Kidney (tissue), 22 donors: ENCODE measurements at places on chromosomes 2 and 18.

GRCh38 chr2:14189929-14190328, 442.6 kb upstream of the LRATD1 start:
- no peak overlapping the region for H3K4me3 ChIP-seq
- no peak overlapping the region for H3K27ac ChIP-seq
- DNase-seq = no peak
- no peaks in the 10 kb centered on the region for H3K36me3 ChIP-seq

DNA sequence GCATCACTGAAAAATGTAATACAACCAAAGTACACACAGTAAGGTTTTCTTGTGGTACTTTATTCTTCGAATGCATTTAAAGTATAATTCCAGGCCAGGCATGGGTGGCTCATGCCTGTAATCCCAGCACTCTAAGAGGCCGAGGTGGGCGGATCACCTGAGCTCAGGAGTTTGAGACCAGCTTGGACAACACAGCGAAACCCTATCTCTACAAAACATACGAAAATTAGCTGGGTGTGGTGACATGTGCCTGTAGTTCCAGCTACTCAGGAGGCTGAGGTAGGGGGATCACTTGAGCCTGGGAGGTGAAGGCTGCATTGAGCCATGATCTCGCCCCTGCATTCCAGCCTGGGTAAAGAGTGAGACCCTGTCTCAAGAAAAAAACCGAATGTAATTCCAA, 3.9 kb upstream of the TTC39C start:
- H3K27me3 ChIP-seq = no peaks in the 10 kb centered on the region
- DNase-seq = no peak
- no peak overlapping the region for H3K27ac ChIP-seq
- H3K4me1 ChIP-seq = no peaks in the 10 kb centered on the region
- H3K4me3 ChIP-seq = no peak overlapping the region

GRCh38 chr18:3111523-3112240, 98.7 kb upstream of the LPIN2 start:
- DNase-seq = no peak
- no peaks in the 10 kb centered on the region for H3K27me3 ChIP-seq
- no peaks in the 10 kb centered on the region for H3K4me1 ChIP-seq
- no peak overlapping the region for H3K27ac ChIP-seq

GRCh38 chr2:134468164-134468563, 214.3 kb downstream of the MGAT5 start:
- no peaks in the 10 kb centered on the region for H3K4me1 ChIP-seq
- no peak overlapping the region for H3K27ac ChIP-seq
- no peak for DNase-seq
- H3K4me3 ChIP-seq = no peak overlapping the region
- no peaks in the 10 kb centered on the region for H3K27me3 ChIP-seq
- no peaks in the 10 kb centered on the region for H3K36me3 ChIP-seq

- H3K4me3 ChIP-seq = peak overlapping the region; percentile 91
- peak; percentile 31 for DNase-seq
- peaks cover 7% of the 10 kb centered on the region for H3K4me1 ChIP-seq
- peak overlapping the region; percentile 79 for H3K27ac ChIP-seq
These were observed 780 bp downstream of the HTRA2 start for GRCh38 chr2:74530239-74531187.

GRCh38 chr2:31812051-31812798, 198.6 kb downstream of the MEMO1 start:
- DNase-seq = no peak
- H3K4me3 ChIP-seq = no peak overlapping the region
- no peaks in the 10 kb centered on the region for H3K4me1 ChIP-seq
- H3K27ac ChIP-seq = no peak overlapping the region
- no peaks in the 10 kb centered on the region for H3K36me3 ChIP-seq
- no peaks in the 10 kb centered on the region for H3K27me3 ChIP-seq

- DNase-seq = no peak
- H3K27me3 ChIP-seq = no peaks in the 10 kb centered on the region
- H3K4me3 ChIP-seq = no peak overlapping the region
These were observed 72.5 kb upstream of the SERPINE2 start for GRCh38 chr2:224111576-224111975.

DNA sequence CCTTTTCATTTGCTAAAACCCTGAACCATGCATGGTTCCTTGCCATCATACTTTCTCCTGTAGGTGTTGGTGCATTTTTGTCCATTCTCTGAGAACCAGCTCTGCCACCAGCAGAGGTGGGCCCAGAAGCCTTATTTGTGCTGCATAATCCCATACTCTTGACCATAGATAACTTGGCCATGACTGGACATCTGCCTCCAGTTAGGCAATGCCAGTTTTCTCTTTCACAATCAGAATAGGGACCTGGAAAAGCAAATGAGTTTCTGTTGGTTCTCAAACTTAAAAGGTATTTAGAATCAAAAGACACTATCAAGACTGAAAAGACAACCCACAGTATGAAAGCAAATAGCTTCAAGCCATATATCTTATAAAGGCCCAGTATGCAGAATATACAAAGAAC, 167.3 kb downstream of the MAIP1 start:
- no peaks in the 10 kb centered on the region for H3K36me3 ChIP-seq
- no peaks in the 10 kb centered on the region for H3K4me1 ChIP-seq
- no peak overlapping the region for H3K27ac ChIP-seq
- no peak overlapping the region for H3K4me3 ChIP-seq

DNA sequence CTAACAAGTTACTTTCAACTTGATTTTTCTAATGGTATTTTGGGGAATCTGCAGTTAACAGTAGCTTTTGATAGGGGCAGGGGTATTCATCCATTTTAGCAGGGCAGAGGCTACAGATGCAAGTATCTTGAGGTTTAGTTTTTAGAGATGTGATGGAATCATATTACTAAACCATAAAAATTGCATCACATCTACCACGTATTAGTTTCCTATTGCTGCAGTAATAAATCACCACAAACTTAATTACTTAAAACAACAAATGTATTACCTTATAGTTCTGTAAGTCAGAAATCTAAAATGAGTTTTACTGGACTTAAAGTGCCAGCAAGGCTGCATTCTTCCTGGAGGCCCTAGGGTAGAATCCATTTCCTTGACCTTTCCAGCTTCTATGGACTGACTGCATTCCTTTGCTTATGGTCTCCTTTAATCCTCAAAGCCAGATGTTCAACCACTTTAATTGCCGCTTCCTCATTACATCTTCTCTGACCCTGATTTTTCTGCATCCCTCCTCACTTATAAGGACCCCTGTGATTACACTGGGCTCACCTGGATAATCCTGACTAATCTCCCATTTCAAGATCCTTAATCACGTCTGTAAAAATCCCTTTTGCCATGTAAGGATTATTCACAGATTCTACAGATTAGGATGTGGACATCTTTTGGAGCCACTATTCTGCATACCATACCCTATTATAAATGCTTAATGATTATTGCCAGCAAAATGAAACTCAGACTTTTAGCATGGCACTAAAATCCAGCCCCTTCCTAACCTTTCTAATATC, 21.9 kb upstream of the EXOC6B start:
- H3K4me3 ChIP-seq = no peak overlapping the region
- H3K27me3 ChIP-seq = no peaks in the 10 kb centered on the region
- no peak for DNase-seq
- no peaks in the 10 kb centered on the region for H3K4me1 ChIP-seq
- no peak overlapping the region for H3K27ac ChIP-seq

GRCh38 chr18:55405893-55406406, 182.0 kb downstream of the TCF4 start:
- no peaks in the 10 kb centered on the region for H3K36me3 ChIP-seq
- H3K27me3 ChIP-seq = no peaks in the 10 kb centered on the region
- no peak overlapping the region for H3K27ac ChIP-seq
- no peak overlapping the region for H3K4me3 ChIP-seq
- peak; percentile 80 for DNase-seq

GRCh38 chr2:36729067-36729466, 32.6 kb downstream of the VIT start:
- H3K27ac ChIP-seq = no peak overlapping the region
- no peaks in the 10 kb centered on the region for H3K36me3 ChIP-seq
- H3K4me3 ChIP-seq = no peak overlapping the region
- H3K27me3 ChIP-seq = no peaks in the 10 kb centered on the region
- DNase-seq = no peak

DNA sequence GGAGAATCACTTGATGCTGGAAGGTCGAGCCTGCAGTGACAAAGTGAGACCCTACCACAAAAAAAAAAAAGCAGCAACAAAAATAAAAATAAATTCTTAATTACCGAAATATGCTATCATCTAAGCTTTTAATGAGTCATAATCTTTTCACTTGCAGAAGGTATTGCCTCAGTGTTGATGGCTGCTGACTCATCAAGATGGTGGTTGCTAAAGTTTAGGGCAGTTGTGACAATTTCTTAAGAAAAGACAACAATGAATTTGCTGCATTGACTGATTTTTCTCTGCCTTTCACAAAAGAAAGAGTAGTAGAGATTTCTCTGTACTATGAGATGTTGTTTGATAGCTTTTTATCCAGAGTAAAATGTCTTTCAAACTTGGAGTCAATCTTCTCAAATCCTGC, 1809.0 kb downstream of the SUCLG1 start:
- H3K4me1 ChIP-seq = no peaks in the 10 kb centered on the region
- H3K36me3 ChIP-seq = no peaks in the 10 kb centered on the region
- no peaks in the 10 kb centered on the region for H3K27me3 ChIP-seq

- DNase-seq = no peak
- no peak overlapping the region for H3K27ac ChIP-seq
- peaks cover 1% of the 10 kb centered on the region for H3K36me3 ChIP-seq
- H3K27me3 ChIP-seq = no peaks in the 10 kb centered on the region
- no peak overlapping the region for H3K4me3 ChIP-seq
These were observed 4.7 kb downstream of the LBH start for GRCh38 chr2:30235859-30236535.

DNA sequence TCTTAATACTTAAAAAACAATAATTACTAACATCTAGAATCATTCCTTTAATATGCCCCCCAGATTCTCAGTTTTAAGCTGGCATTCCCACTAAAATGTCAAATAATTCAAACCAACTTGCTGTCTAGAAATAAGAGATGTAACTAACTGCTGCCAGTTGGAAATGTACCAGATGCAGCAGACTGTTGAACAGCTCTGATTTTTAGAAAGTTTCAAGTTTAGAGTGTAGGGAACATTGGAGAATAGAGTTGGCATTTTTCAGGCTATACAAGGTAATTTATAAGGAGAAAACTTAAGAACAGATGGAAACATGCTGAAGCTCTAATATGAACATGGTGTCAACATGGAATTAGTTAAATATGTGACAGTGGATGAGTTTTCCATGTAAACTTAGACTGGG, 101.4 kb downstream of the PTRHD1 start:
- peaks cover 8% of the 10 kb centered on the region for H3K36me3 ChIP-seq
- DNase-seq = no peak
- H3K27me3 ChIP-seq = no peaks in the 10 kb centered on the region
- no peaks in the 10 kb centered on the region for H3K4me1 ChIP-seq
- H3K27ac ChIP-seq = no peak overlapping the region
- no peak overlapping the region for H3K4me3 ChIP-seq

GRCh38 chr2:40302751-40303325, 149.1 kb downstream of the SLC8A1 start:
- no peaks in the 10 kb centered on the region for H3K36me3 ChIP-seq
- H3K27me3 ChIP-seq = no peaks in the 10 kb centered on the region
- no peak for DNase-seq
- no peak overlapping the region for H3K27ac ChIP-seq
- H3K4me1 ChIP-seq = no peaks in the 10 kb centered on the region

- H3K4me3 ChIP-seq = no peak overlapping the region
- H3K36me3 ChIP-seq = no peaks in the 10 kb centered on the region
- no peaks in the 10 kb centered on the region for H3K4me1 ChIP-seq
- no peak overlapping the region for H3K27ac ChIP-seq
- no peaks in the 10 kb centered on the region for H3K27me3 ChIP-seq
These were observed 48.9 kb downstream of the PTPN4 start for GRCh38 chr2:119808516-119809147.

- H3K4me3 ChIP-seq = no peak overlapping the region
- no peaks in the 10 kb centered on the region for H3K27me3 ChIP-seq
- no peaks in the 10 kb centered on the region for H3K4me1 ChIP-seq
- no peaks in the 10 kb centered on the region for H3K36me3 ChIP-seq
- no peak for DNase-seq
These were observed 184.2 kb downstream of the PIEZO2 start for GRCh38 chr18:10965119-10965518.

DNA sequence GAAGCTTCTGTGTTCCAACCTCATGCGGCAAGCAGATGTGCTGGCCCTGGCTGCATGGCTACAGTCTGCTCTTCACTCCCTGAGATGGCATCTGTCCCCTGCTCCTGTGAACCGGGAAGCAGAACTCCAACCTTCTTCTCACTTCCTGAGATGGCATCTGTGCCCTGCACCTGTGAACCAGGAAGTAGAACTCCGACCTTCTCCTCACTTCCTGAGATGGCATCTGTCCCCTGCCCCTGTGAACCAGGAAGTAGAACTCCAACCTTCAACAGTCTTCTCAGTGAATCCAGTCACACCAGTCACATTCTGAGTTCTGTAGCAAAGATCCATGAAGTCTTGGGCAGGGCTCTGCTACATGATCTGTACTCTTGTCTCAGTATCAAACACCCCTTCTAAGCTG, 887.2 kb upstream of the KLHL29 start:
- H3K27ac ChIP-seq = no peak overlapping the region
- DNase-seq = no peak
- H3K27me3 ChIP-seq = no peaks in the 10 kb centered on the region
- no peaks in the 10 kb centered on the region for H3K36me3 ChIP-seq
- H3K4me1 ChIP-seq = no peaks in the 10 kb centered on the region

DNA sequence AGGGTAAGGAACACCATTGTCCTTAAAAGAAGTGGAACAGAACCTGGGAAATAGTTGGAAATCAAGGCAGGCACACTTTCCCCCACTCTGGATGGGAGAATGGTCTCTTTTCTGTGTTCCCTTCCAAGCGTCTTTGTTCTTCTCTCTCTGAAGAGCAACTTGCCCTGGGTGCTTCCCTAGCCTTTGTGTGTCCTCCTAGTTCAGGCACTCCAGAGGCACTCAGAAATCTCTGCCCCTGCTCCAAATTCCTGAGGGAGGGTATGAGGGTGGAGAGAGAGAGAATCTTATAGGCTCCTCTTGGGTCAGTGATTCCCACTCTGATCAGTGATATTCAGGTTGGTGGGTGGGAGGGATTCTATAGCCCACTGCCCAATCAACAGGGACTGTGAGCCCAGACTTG, 8.8 kb upstream of the SIX2 start:
- H3K27me3 ChIP-seq = peaks cover 5% of the 10 kb centered on the region
- H3K36me3 ChIP-seq = no peaks in the 10 kb centered on the region
- no peak for DNase-seq
- peaks cover 4% of the 10 kb centered on the region for H3K4me1 ChIP-seq

DNA sequence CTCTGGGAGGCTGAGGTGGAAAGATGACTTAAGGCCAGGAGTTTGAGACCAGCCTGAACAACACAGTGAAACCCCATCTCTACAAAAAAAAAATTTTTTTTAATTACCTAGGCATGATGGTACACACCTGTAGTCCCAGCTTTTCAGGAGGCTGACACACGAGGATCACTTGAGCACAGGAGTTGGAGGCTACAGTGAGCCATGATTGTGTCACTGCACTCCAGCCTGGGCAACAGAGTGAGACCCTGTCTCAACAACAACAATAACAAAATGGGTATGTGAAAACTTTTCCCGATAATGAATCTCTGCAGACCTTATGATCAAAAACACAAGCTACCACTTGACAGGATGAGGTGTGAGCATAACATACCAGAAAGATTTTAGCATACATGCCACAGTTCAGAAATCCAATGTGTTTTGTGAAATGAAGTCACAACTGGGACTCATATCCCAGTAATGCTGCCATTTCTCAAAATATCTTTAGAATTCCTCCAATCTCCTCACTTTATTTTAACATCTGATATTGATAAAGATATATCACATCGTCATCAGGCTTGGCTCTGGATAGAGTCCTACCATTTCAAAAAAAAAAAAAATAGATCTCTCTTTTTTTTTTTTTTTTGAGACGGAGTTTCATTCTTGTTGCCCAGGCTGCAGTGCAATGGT, 74.0 kb upstream of the PELI1 start:
- H3K36me3 ChIP-seq = no peaks in the 10 kb centered on the region
- no peak for DNase-seq
- H3K27me3 ChIP-seq = no peaks in the 10 kb centered on the region
- no peak overlapping the region for H3K4me3 ChIP-seq
